ENCODE measurements at places on chromosomes 6 and 20.

DNA sequence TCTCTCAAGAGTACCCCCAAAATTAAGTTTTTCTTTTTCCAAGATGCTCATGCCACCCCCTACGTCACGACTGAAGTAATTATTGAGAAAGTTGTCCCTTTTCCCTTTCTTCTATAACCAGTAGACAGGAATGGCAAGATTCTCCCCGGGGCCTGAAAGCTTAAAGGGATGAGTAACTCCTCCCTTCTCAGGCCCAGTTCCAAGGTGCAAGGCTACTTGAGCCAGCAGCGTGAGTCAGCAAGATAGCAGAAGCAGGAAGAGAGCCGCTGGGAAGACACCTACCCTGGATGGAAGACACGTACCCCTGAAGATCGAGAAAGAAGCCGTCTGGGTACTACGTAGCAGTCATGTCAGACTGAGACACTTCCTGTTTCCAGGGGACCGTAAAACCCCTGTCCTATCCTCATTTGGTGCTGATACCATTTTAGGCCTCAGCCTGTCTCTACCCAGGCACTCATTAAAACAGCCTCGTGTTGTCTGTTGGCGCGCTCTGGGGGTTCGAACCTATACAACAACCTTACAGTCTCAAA, 241.0 kb downstream of the ADGRG6 start:
- DNase-seq, result no peak

- peak; percentile 73 for DNase-seq
These were observed 33.6 kb upstream of the ID4 start for GRCh38 chr6:19803331-19804204.

DNA sequence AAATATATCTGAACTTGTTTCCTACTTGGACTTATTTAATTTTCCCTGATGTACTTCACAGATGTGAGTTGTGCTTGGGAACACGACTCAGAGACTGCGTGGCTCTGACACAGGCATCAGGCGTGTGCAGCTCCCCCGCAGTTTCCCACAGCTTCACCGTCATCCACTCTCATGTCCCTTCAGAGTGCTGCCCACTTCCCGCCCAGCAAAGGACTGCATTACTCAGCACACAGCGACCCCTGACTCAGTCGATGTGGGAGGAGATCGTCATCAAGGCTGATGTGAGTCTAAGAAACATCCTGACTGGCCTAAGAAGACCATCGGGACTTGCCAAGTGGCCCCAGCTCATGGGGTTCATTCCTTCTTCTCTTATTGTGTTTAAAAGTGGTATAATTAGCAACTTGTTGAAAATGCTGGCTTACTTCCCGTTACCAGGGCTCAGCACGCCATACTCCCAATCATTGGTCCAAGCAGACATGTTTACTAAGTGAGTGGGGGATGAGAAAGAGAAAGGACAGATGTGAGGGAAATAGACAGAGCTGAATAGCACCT, 539.4 kb upstream of the JARID2 start:
- DNase-seq, result no peak

DNA sequence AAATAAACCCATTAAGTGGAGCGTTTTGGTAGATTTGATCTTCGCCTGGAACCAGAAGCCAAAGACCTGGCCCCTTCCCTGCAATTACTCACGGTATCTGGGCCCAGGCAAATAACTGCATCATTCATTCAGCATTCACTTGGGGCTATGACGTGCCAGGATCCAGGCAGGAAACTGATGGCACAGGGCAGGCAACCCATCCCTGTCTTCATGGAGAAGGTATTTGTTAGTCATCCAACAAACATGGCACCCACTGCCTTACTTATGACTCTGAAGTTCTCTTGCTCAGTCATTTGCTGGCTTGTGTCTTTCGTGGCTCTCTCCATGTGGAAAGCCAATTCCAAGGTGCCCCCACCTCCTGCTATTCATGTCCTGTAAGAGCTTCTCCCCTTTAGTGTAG, 232.4 kb downstream of the BMP7 start:
- no peak for DNase-seq

DNA sequence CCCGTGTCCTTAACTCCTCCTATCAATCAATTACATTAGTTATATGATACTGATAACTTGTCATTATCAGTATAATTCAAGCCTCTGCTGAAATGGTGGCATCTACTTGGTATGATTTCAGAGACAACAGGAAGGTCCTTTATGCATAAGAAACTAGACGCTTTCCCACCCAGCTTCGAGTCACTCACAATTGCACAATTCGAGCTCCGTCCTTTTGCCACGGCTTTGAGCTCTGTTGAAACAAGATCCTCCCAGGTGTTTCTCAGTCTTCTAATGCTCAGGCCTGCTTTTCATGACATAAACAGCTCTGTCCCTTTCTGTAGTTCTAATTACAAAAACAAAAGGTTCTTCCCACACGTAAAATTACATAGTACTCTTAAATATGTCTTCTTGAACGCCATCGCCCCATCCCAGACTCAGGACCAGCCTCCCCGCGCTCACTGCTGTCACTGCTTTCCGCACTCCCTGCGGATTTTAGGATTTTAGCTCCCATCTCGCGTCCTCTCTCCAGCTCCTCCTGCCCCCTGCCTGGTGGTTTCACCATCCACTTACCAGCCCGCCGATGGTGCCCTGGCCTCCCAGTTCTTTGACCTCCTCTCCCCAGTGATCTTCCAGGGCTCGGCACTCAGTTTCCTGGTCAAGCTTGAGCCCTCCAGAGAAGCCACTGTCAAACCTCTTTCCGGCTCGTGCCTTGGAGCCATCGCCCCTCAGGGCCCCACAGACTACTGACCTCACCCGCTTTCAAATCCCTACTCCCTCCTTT, 23.2 kb upstream of the PNPLA1 start:
- DNase-seq, result no peak

DNA sequence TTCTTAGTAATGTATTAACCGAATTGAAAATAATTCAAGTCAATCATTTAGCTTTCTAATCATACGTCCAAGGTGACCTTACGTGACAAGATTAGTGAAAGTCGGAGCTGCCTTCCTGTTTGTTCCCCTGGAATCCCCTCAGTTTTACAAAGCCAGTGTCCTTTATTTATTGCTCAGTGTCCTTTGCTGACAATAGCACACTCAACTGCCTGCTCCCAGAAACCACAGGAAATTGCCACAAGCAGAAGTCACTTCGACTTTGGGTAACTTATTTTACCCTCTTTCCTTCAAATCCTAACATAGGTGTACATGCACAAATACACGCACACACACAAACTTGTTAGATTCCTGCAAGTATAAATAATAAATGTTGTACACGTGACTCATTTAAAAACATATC, 1167.7 kb upstream of the ADGRB3 start:
- DNase-seq, result no peak

- DNase-seq, result no peak
These were observed 13.0 kb downstream of the PSMG4 start for GRCh38 chr6:3271756-3272155.

DNA sequence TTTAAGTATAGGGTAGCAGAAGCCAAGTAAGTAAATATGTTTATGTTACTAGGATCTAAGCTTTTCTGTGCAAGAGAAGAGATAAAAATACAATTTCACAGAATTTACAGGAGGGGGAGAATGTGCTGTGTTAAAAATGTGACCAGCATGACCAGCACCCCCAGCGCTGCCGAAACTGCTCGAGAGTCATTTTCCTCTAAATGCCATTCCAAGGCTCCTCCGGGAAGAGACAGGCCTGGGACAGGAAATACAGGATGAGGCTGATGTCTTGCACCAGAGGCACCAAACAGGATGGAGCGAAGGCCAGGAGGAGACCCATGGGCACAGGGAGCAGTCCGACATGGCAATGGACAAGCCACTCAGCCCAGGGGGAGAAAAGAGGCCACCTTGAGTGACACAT, 21.1 kb downstream of the TAF4 start:
- DNase-seq, result no peak

- peak; percentile 65 for DNase-seq
These were observed 42.5 kb downstream of the SPDEF start for GRCh38 chr6:34513646-34514045.

All from NCI-H69 (cell line).